ENCODE measurements at places on chromosomes 1 and 21.

DNA sequence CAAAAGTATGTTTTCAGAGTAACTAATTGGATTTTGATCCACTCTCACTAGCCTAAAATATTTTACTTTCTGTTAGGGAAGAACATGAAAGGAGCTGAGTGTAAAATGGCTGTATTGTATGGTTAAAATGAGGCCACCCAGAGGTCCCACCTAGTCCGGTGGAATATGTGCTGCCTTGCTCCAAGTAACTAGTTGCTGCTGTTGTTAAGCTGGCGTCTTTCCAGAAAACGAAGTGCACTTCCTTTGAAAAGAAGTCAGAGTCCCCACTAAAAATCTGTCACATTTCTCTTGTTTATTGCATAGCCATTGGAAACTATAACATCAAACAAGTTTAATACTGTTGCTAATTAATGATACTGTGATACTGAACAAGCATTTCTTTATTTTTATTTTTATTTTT lies 3.2 kb downstream of the SLC25A33 start:
- no peak for DNase-seq

- no peak for DNase-seq
Measured at GRCh38 chr21:31641416-31641922, 18.0 kb upstream of the SOD1 start.

DNA sequence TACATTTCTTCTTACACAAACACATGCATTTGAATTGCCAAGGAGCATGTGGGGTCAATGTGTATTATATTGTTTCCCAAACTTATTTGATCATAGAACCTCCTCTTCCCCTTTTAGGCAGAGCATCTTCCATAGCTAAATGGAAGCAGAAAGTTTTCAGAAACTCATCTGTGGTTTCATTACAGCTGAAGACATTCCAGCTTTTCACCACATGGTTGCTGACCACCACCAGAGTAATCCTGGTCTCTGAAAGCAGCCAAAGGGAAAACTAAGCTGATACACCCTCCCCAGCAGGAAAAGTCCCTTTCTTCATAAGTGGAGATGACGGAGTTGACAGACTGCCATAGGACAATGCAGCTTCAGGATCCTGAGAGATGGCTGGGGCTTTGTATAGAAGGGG lies 30.2 kb upstream of the OTUD3 start:
- no peak for DNase-seq

- no peak for DNase-seq
Measured at GRCh38 chr1:67339623-67340343, 32.1 kb downstream of the IL12RB2 start.

DNA sequence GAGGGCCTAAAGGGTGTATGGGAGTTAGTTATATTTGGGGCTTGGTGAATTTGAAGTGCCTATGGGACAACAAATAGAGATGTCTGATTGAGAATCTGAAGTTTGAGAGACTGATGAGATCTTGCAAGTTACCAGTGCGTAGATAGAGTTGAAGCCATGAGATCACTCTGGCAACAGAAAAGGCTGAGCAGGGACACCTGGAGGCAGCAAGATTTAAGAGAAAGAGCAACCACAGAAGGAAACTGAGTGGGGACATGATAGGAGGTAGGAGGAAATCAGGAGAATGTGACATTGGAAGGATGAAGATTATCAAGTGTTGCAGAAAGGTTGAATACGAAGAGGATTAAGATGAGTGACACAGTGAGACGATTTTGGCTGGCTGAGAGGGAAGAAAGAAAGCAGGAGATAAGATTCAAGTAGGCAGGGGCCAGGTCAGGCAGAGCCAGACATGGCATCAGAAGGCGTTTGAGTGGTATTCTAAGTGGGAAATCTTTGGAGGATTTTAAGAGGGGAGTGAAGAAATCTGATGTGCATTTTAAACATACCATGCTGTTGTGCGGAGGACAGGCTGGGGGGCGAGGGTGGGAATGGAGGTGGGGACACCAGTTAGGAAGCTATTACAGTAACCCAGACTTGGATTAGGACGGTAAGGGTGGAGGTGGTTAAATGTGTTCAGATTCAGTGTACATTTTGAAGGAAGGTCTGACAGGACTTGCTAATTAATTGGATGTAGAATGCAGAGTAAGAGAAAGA lies 3.0 kb upstream of the MPL start:
- no peak for DNase-seq

DNA sequence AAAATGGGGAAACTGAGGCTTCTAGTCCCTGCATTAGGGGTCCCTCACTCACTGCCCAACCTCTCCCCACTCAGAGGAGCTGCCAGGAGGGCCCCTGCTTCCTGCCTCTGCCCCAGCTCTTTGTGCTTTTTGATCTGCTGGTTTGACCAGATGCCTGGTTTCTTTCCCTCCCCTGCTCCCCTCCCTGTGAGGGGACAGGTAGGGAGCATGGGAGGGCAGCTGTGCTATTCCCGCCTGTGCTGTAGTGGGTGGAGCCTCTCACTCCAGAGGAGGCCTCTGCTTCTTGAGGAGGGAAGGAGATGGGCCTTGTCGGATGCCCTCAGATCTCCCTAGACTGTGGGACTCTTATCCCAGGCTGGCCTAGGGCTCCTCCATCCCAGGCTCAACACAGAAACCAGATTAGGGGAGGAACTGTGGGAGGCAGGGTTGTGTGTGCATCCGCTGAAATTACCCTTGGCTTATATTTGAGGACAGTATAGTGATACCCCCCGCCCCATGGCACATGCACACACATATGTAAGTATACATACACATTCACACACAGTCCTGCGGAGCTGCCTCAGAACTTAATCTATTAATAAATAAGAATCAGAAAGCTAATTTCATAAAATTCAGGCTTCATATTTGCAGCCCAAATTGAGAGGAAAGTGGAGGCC lies 4.6 kb downstream of the BOLA1 start:
- no peak for DNase-seq

DNA sequence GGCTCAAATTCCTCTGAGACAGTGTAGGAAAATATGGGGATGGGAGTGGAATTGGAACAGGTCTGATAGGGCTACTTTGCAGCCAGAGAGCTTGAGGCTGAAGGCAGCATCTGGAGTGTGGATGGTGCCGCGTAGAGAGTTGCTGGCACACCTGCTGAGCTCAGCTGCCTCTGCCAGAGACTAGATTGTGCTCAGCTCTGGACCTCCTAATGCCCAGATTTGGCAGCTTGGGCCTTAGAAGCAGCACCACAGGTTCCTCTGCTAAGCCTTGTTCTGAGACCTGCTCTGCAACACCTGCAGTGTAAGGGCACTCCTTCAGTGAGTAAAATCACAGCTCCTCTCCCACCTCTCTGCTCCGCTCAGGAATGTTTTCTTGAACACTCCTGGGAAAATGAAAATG lies 23.3 kb downstream of the ACOT11 start:
- no peak for DNase-seq

GRCh38 chr1:101207891-101208290 lies 28.9 kb upstream of the S1PR1 start:
- DNase-seq, result no peak

DNA sequence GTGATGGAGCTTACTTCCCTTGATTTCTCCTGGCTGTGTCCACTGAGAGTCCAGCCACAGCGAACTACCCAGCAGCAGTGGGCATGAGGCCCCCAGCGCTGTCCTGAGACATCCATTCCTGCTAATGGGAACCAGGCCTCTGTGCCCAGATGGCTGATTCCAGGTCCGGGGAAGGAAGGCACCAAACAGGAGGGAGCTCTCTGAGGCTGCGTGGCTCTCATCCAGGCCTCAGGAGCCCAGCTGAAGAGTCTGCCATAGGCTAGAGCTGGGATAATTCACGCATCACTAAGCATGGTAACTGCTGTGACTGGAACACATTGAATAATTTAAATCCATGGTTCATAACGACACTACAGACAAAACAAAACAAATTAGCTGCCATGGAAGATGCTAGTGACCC lies 24.7 kb upstream of the LRRC47 start:
- peak; percentile 44 for DNase-seq

- DNase-seq, result no peak
Measured at GRCh38 chr1:6686294-6686693, 15.3 kb downstream of the DNAJC11 start.

DNA sequence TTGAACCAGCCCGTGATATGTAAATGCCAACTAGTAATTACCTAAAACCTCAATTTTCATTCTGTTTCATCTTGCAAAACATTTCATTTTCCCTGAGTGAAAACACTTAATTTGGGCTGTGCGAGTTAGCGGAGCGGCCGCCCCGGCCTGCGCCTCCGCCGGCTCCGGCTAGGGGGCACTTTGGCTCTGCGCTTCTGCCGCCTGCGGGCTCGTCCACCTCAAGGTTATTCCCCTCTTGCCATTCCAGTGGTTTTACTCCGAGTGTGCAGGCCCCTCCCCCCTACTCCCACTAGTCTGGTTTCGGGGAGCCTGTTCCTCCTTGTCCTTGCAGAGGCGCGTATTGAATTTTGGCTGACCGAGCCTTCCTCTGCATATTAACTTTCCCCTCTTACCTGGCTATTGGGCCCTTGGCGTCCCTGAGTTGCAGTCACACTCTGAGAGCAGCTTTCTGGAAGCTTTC lies 55.6 kb downstream of the PEX14 start:
- no peak for DNase-seq

- no peak for DNase-seq
Measured at GRCh38 chr1:212040629-212041412, 5.3 kb downstream of the DTL start.

Measured in tibial artery (tissue), 4 donors.